ENCODE measurements at places on chromosomes 4 and X.

GRCh38 chr4:5893004-5893580 is at the start of gene CRMP1:
Gene CRMP1, minus strand, starts transcription at chr4:5893086. Its CDS starts 117 bp downstream, at chr4:5892969.
- DNase-seq, result no peak

GRCh38 chr4:67604749-67605148 is 46.2 kb downstream of the STAP1 start:
- no peak for DNase-seq

- no peak for DNase-seq
Measured at GRCh38 chr4:40285692-40286091, 49.4 kb upstream of the CHRNA9 start.

DNA sequence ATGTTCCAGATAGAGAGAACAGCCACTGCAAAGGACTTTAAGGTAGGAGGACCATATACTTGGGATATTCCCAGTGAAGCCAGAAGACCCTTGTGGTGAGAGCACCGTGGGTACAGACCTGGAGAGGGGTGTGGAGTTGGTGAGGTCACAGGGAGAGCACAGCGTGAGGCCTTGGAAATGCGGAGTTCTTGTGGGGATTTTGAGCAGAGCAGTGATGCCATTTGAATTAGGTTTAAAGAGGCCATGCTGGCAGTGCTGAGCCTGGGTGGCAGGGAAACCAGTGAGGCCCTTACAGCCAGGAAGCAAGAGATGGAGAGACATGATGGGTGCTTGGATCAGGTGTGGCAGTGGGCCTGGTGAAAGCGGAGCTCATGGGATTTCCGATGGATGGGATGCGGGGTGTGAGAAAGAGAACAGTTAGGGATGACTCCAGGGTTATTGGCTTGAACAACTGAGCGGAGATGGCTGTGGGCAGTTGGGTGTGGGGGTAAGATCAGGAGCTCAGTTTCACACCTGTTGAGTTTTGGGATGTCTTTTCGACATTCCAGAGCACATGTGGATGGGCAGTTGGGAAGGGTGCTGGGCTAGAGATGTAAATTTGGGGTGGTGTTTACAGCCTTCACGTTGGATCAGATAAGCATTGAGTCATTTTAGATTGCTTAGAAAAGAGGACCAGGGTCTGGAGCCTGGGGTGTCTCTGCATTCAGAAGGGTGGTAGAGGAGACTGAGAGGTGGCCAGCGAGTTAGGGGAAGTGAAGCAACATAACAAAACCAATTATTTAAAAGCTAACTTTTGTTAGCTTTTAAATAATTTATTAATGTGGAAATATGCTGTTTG is 68.9 kb downstream of the TMEM131L start:
- DNase-seq, result no peak

GRCh38 chr4:112076919-112077608 is 68.2 kb upstream of the FAM241A start:
- DNase-seq, result no peak

GRCh38 chr4:184831153-184831552 is 5.4 kb upstream of the ACSL1 start:
- DNase-seq, result no peak

DNA sequence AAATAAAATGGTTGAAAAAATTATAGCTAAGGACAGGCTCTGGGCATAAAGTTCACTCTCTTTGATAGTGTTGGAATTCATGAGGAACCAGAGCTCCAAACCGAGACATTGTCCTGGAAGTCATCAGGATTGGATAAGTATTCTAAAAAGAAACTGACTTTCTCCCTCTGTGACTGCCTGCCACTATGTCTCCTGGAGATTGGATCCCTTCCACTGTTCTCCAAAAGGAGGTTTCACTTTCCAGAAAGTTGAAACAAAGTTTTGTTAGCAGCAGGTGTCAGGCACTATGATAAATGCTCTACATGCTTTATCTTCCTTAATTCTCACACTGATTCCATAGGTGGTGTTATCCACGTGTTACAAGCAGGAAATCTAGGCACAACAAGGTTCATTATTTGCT is 16.8 kb downstream of the BANK1 start:
- no peak for DNase-seq

DNA sequence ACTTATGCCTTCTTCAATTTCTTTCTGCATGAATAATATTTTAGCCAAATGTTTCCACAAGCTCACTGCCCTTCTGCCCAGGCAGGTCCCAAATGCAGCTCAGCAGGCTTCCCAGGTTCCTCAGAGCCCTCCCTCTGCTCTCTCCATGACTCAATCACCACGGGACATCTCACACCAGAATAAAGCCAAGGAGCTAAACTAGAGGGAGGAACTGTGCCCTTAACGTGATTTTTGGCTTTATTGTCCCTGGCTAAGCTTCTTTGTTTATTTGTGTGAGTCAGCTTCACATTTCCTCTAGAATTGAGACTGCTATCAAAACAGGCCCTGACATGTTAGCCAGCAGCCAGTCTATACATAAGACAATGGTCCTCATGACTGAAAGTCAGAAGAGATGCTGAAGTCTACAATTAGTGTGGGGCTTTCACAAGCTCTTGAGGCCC is 186.4 kb upstream of the GALNT7 start:
- DNase-seq, result no peak

DNA sequence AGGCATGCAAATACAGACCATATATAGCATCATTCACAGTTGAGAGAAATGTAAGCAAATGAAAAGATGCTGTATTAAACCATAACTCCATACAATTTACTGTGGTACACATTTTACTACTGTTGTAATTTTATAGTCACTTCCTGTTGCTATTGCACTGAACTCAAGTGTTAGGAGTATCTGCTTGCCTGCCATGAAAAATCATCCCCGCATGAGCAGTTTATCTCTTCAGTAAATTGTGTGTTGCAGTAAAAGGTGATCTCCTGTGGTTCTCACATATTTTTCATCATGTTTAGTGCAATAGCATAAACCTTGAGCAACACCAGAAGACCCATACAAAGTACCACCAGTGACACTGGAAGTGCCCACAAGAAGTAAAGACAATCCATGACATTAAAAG is 1153.4 kb downstream of the FAT4 start:
- no peak for DNase-seq

GRCh38 chr4:176539785-176540175 is 220.0 kb downstream of the SPCS3 start:
- no peak for DNase-seq

Measured in stimulated activated CD8-positive, alpha-beta memory T cell treated with anti-CD3 and anti-CD28 coated beads, Interleukin-15, amount 100 ng/mL, for 4 hours (primary cell).